ENCODE measurements at places on chromosomes 2 and 18. TPM values are rescaled to one million over a fixed set of nuclear protein-coding genes. Genes with fewer than 3 reads are reported as not detected.

DNA sequence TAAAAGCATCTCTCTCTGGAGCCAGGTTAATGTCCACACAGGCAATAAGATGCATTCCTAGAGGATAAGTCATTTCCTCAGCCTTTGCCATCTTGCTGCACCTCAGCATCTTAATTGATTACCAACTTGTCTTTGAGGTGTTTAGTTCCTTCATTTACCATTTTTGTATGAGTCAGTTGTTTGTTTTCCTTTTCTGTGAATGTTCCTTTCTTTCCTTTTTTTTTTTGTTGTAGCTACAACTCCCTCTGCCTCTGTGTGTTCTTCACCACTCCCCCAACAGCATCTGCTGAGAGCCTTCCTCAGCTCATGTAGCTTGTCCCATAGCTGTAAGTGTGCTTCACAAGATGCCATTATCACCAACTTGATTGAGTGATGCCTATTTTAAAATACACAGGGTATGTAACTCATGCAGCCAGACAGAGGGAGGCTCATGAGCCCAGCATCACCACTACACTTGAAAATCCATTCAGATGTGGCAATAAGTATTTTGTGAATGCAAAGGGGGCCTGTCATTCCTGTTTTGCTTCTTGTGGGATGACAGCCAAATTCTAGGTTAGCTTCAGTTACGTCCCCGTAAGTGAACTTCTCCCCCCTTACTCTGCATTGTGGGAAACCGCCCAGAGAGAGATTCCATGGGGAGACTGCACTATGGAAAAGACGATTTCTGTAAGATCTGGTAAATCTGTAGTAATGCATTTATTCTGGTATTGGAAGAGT, 315.9 kb upstream of the ZEB2 start:
- no peaks in the 10 kb centered on the region for H3K4me1 ChIP-seq
- no peaks in the 10 kb centered on the region for H3K36me3 ChIP-seq
- no peak overlapping the region for H3K27ac ChIP-seq
- DNase-seq, result no peak
- H3K4me3 ChIP-seq, result no peak overlapping the region

- DNase-seq, result no peak
- H3K36me3 ChIP-seq, result no peaks in the 10 kb centered on the region
- no peaks in the 10 kb centered on the region for H3K27me3 ChIP-seq
- no peak overlapping the region for H3K27ac ChIP-seq
Measured at GRCh38 chr2:195513119-195513518, 143.9 kb upstream of the SLC39A10 start.

DNA sequence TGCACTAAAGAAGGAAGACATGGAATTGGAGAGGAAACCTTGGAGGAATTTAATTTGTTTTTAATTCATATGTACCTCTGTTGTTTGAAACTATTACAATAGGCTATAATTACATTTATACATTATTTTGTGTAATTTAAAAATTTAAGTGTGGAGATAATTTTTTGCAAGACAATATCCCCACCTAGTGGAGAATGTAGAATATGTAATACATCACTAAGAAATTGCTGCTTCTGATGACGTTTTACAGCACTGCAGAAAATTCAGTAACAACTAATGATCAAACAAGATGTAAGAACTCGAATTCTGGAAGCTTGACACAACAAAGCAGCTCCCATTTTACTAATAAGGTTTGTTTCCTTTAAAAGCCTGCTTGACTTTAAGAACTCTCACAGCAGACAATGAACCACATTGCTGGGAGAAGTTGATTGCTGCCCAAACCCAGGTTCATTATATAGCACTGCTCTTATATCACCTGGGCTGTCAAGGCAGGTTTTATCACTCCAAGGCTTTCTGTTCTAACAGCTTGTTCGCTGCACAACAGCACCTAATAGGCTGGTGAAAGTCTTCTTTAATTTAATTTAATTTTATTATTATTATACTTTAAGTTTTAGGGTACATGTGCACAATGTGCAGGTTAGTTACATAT, 53.4 kb downstream of the THADA start:
- DNase-seq, result no peak
- H3K27me3 ChIP-seq, result no peaks in the 10 kb centered on the region
- H3K4me3 ChIP-seq, result no peak overlapping the region

DNA sequence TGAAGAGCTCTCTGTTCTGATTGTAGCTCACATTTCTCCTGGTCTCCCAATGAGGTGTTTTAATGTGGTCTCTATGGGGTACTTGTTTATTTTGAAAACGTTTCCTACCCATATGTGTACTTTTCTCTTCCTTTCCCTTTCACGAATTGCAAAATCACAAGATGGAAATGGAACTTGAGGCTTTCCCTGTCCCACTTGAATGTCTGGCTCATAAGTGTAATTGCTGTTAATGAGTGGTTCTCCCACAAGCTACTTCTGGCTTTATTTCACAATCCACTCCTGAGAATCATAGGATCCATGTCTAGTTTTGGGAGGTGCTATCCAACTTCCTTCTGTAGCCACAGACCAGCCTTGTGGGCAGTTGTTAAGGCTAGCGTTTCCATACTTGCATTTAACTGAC, 81.1 kb upstream of the CAVIN2 start:
- peaks cover 23% of the 10 kb centered on the region for H3K4me1 ChIP-seq
- no peaks in the 10 kb centered on the region for H3K36me3 ChIP-seq
- H3K27me3 ChIP-seq, result no peaks in the 10 kb centered on the region
- no peak overlapping the region for H3K4me3 ChIP-seq
- no peak for DNase-seq

GRCh38 chr2:214341646-214342045, 69.2 kb upstream of the VWC2L start:
- no peak for DNase-seq
- no peaks in the 10 kb centered on the region for H3K27me3 ChIP-seq
- no peaks in the 10 kb centered on the region for H3K36me3 ChIP-seq
- H3K4me1 ChIP-seq, result no peaks in the 10 kb centered on the region
- no peak overlapping the region for H3K4me3 ChIP-seq
- H3K27ac ChIP-seq, result no peak overlapping the region

DNA sequence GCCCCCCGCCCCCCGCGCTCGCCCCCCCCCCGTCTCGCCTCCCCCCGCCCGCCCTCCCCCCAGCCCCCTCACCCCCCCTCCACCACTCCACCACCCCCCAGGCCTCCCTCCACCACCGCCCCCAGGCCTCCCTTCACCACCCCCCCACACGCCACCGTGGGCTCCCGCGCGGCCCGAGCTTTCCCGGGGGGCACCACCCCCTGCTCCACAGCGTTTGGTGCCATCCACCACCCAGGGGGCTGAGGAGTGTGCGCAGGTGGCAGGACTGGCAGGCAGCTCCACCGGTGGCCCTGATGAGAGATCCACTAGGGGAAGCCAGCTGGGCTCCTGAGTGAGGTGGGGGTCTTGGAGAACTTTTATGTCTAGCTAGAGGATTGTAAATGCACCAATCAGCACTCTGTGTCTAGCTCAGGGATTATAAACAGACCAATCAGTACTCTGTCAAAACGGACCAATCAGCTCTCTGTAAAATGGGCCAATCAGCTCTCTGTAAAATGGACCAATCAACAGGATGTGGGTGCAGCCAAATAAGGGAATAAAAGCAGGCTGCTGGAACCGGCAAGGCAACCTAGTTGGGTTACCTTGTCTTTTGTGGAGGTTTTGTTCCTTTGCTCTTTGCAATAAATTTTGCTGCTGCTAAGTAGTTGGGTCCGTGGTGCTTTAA, 43.0 kb upstream of the ITSN2 start:
- no peaks in the 10 kb centered on the region for H3K4me1 ChIP-seq
- H3K27me3 ChIP-seq, result no peaks in the 10 kb centered on the region
- DNase-seq, result no peak
- no peaks in the 10 kb centered on the region for H3K36me3 ChIP-seq

GRCh38 chr2:176514276-176514675, 245.0 kb downstream of the MTX2 start:
- no peaks in the 10 kb centered on the region for H3K4me1 ChIP-seq
- no peak overlapping the region for H3K27ac ChIP-seq
- no peak for DNase-seq
- H3K36me3 ChIP-seq, result no peaks in the 10 kb centered on the region
- H3K27me3 ChIP-seq, result no peaks in the 10 kb centered on the region
- no peak overlapping the region for H3K4me3 ChIP-seq

DNA sequence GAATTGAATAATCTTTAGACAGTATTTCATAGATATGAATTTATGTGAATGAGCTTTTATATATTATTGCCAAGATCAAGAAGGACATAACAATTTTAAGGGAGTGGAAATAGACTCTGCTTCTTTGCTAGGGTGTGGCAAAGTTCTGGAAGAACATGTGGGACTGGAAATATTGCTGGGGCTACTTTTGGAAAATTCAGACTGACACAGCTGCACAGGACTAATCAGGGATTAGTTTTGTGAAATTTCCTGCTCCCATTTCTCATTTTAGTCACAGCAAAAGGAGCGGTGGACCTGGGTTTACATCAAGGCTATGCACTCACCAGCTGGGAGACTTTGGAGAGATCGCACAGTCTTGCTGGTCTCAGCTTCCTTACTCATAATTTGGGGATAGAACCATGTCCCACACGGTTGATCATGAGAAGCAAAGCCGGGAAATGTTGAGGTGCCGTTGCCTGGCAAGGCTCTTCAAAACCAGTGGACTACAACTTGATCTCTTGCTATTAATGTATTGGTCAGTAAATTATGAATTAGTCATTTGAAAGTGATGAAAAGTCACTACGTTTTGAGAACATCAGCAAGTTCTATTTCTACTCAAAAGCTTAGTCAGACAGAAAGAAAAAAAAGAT, 42.4 kb downstream of the IL1RL2 start:
- no peak overlapping the region for H3K27ac ChIP-seq
- H3K27me3 ChIP-seq, result no peaks in the 10 kb centered on the region
- peaks cover 35% of the 10 kb centered on the region for H3K4me1 ChIP-seq

DNA sequence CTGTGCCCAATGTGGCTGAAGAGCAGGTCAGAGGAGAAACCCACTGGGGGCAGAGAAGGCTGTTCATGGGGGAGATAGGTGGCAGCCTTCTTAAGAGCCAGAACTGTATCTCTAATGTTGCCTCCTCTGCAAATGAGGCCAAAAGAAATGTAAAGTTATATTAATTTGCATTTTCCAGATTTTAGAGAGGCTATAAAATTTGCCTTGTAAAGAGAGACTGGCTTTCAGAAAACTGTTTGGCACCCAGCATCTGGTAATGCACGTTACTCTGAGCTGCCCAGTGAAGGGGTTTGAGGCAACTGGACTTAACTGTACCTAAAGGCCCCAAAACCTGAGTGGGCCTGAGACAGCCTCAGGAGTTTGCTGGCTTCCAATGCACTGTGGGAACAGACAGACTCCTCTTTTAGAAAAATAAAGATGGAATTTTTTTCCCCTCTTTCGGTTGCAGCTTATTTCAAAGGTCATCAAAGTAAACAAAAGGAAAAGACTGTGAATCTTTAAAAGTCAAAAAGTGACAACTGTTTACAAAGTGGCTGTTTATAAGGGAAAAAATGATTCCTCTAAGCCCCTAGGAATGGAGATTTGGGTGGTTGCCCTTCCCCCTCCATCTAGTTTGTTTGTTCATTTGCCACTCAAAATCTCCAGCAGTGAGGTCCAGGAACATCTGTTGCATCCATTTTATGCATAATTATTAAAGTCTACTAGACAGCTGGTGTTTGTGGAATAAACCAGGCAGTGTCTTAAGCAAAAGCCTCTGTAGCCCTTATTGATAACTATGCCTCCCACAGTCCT, 132.2 kb upstream of the ZFP36L2 start:
- H3K4me1 ChIP-seq, result no peaks in the 10 kb centered on the region
- DNase-seq, result no peak
- no peaks in the 10 kb centered on the region for H3K27me3 ChIP-seq

GRCh38 chr2:170218456-170218855, 40.5 kb downstream of the MYO3B start:
- DNase-seq, result no peak
- no peak overlapping the region for H3K4me3 ChIP-seq
- no peaks in the 10 kb centered on the region for H3K36me3 ChIP-seq
- no peaks in the 10 kb centered on the region for H3K4me1 ChIP-seq
- no peaks in the 10 kb centered on the region for H3K27me3 ChIP-seq

- no peak overlapping the region for H3K27ac ChIP-seq
- no peaks in the 10 kb centered on the region for H3K36me3 ChIP-seq
- no peak overlapping the region for H3K4me3 ChIP-seq
- H3K27me3 ChIP-seq, result no peaks in the 10 kb centered on the region
Measured at GRCh38 chr2:84849271-84849952, 31.5 kb downstream of the TRABD2A start.

GRCh38 chr18:63848159-63848558, 39.3 kb upstream of the SERPINB2 start:
- H3K4me3 ChIP-seq, result no peak overlapping the region
- H3K36me3 ChIP-seq, result no peaks in the 10 kb centered on the region
- H3K27ac ChIP-seq, result no peak overlapping the region
- DNase-seq, result no peak
- no peaks in the 10 kb centered on the region for H3K4me1 ChIP-seq

DNA sequence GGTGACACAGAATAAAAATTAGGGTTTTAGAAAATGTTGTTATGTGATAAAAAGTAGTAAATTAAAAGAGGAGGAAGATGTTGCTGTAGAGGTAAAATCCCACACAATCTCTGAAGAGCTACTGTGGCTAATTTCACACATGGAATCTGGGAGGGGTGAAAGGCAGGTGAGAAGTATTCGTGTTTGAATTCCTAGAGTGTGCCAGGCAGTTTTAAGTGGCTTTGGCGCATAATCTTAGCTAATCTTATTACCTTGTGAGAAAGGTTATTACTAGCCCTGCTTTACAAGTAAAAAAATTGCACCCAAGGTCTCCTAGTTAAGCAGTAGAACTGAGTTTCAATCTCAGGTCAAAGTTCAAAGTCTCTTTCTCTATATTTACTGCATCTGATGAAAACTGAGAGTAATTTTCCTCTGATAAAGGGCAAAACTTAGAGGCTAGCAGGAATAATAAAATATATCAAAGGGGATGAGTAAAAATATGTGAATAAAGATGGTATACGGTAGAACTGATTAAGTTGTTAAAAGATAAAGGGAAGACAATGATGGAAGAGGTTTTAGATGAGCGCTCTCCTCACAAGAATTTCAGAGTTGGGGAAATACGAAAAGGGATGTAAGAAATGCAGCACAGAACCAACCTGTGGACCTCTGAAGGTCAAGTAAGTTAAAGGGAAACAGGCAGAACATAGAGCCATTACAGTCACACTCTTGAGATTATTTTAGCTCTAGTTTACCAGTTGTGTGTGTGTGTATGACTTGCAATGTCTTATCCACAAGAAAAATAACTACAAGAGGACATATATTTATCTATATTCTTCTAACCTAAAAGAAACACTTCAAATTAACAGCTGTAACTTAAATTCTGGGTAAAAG, 34.8 kb downstream of the GAREM1 start:
- H3K4me1 ChIP-seq, result no peaks in the 10 kb centered on the region
- no peak overlapping the region for H3K27ac ChIP-seq
- no peak overlapping the region for H3K4me3 ChIP-seq
- no peaks in the 10 kb centered on the region for H3K36me3 ChIP-seq
- DNase-seq, result no peak
- no peaks in the 10 kb centered on the region for H3K27me3 ChIP-seq

Gene DSC3
- 1.6 TPM for total RNA-seq

Gene CYP27C1
- total RNA-seq, result not detected

Gene C2orf66
- total RNA-seq, result 0.38 TPM

Gene IL1R1
- 196 TPM for total RNA-seq

Gene CACNB4
- total RNA-seq, result 15.3 TPM

Gene SLC16A14
- 4.7 TPM for total RNA-seq

Gene GRB14
- total RNA-seq, result 8.9 TPM

Gene OBSL1
- total RNA-seq, result 72.8 TPM

Gene CYRIA
- total RNA-seq, result 24.2 TPM
